ENCODE measurements at places on chromosomes 3 and 15.

DNA sequence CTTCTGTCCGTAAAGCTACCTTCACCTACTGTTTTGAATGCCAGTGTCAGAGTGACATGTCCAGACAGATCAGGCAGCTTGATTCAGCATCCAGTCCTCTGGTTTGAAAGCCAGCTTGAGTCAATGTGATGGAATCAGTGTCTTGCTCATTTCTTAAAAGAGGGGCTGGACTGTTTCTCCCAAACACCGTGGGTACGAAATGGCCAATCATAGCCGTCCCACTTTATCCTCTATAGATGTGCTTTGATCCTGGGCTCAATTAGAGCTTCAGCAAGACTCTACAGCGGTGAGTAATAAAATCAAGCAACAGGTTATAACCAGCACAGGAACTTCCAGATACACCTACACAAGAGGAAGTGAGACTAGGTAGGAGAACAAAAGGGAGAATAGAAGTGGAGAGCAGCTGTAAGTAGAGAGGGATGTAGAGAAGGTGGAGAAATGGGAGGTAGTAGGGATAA is 17.0 kb upstream of the OR5K1 start:
- no peak for DNase-seq

- DNase-seq, result no peak
These were observed 21.7 kb upstream of the ALAS1 start for GRCh38 chr3:52176180-52176752.

GRCh38 chr3:112090887-112091586 is 4.8 kb downstream of the C3orf52 start:
- DNase-seq, result peak; percentile 25

- peak; percentile 48 for DNase-seq
These were observed 9.1 kb downstream of the GHRL start for GRCh38 chr3:10283638-10284037.

DNA sequence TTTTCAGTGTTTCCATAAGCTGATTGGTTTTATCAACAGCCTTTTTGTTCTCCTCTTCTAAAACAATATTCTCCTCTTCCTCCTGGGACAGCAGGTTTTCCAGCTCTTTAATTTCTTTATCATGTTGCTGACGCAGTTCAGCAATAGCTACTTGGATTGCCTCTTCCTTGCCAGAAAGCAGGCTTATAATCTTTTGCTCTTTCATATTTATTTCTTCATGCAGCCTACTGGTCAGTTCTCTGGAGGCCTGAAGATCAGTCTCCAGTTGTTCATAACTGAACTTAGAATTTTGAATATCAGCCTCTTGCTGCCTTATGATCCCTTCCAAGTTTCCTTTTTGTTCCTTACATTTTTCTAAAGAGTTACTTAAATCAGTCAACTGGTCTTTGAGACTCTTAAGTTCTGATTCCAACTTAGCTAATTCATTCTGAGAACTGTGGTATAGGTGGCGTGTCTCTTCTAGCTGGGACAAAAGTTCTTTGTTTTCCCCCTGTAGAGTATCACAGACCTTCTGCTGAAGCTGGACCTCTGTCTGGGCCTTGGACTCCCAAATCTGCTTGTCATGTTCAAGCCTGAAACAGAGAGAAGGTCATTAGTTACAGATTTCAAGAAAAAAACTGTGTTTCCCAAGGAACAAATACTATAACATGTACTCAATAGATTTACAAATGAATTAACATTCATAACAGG is 31.5 kb upstream of the HCLS1 start:
- no peak for DNase-seq
